ENCODE measurements at places on chromosomes 12 and 14.

- DNase-seq = no peak
Observed at GRCh38 chr14:58362798-58363412, 32.8 kb upstream of the TOMM20L start.

- DNase-seq = no peak
Observed at GRCh38 chr12:124449623-124450375, 117.6 kb downstream of the NCOR2 start.

DNA sequence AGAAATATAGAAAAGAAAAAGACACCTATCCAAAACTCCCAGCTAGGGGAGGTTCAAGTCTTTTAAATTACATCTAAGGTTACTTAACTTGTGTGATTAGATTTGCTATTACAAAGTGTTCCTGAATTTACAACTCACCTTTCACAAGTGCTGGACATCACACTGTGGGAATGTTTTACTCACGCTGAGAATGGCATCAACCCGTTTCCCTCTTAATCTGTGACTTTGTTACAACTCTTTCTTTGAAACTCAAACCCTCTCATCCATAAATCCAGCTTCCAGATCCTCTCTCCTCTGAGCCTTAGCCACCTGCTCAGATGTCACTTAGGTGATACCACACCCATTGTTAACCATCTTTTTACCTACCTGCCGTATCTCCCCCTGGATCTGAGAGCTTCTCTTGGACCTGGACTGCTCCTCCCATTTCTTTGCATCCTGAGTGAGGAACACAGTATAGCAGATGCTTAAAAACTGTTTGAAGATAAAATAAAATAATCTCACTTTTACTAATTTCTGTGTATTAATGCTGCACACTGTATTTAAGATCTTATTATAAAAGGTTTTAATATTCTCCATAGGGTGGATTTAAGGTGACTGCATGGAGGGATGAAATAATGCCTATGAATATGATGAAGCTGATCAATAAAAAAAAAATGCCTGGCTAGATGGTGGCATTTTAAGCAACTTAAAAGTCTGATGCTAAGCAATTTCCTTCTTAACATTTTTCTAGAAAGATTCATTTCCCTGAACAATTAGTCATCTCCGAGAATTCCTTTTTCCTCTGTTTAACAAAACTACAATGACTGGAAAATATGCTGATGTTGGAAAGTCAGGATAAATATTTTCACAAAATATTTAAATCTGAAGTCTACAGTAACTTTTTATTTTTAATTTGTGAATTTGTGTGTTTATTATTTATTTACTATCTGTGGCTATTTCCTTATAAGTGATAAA, 39.1 kb upstream of the NAP1L1 start:
- DNase-seq = no peak

DNA sequence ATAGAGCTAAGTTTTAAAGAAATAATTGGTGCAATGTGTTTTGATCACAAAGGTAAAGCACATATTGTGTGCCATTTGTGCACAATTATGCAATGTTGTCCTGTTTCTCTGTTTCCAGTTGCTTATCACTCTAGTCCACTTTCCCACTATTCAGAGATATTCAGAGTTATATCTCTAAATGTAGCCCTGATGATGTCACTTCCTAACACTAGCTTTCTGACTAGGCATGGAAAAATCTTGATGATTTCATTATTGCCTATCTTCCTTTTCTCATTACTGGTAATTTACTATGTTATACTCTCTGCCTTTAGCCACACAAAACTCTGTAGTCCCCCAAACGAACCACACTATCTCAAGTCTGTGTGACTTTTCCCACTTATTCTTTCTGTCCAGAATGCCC, 221.2 kb downstream of the TRHDE start:
- no peak for DNase-seq

DNA sequence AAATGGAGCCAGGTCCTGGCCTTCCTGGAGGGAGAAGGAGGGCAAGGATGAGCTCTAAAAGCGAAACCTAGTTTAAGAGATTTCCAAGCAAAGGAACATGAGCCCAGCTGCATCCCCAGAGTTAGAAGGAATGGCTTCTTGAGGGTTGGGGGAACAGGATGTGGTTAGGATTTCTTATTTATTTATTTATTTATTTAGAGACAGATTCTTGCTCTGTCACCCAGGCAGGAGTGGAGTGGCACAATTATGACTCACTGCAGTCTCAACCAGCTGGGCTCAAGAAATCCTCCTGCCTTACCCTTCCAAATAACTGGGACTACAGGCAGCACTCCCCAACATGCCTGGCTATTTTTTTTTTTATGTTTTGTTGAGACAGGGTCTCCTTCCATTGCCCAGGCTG, 25.3 kb upstream of the TMEM106C start:
- DNase-seq = no peak

GRCh38 chr14:49892301-49892635, 614 bp upstream of the ARF6 start:
- DNase-seq = no peak

DNA sequence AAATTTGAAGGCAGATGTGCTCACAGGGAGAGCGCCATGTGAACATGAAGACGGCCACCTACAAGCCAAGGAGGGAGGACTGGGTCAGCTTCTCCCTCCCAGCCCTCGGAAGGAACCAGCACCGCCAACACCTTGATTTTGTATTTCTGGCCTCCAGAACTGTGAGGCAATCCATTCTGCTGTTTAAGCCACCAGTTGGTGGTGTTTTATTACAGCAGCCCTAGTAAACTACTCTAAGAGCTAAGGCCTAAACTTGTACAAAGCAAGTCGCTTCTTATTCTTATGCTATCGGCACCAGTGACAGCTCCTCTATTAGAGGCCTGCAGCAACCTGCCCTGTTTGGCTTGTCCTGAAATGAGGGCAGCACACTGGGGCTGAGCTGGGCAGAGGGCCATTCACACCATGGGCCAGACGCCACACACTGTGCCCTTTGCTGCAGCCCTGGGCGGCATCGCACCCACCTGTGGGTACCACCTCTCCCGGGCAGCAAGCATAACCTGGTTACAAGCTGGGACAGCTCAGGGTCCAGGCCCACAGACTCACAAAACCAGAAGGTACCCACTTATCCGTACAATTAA, 62.7 kb downstream of the NOS1 start:
- no peak for DNase-seq

GRCh38 chr14:58488550-58488949, 61.0 kb downstream of the KIAA0586 start:
- DNase-seq = no peak

DNA sequence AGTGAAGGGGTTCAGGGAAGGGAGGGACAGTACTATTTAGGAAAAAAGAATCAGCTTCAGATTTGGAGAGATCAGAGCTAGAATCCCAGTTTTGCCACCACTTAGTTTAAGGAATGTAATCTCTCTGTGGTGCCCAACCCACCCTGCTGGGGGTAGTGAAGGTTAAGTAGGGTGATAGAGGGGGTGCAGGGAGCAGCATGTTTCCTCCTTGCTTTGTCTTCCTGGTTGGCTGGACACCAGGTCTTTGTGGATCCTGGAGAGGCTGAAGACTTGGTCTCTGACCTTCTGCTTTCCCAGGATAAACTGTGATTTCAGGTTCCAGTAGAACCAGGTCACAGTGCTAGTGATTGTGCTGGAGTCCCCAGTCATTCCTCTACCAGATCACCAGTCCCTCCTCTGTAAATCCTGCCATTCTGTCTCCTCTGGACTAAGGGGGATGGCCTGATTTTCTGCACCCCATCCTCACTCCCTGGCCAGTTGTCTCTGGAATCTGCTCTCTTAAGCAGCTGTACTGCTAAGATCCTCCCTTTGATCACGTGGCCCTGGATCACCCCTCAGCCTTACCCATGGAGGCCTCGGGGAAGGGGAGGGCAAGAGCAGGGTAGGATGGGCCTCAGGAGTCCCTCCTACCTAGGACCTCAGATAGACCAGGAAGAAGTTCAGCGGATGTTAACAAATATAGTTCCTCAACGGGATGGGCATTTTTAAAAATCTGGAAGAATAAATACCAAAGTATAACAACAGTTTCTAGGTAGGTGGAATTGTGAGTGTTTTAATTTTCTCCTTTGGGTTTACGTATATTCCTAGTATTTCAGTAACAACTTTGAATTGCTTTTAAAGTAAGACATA, 3.1 kb downstream of the MAP3K12 start:
- DNase-seq = no peak

GRCh38 chr12:47864646-47865235, 40.1 kb downstream of the VDR start:
- no peak for DNase-seq

GRCh38 chr14:89731396-89731933, 223.1 kb downstream of the EFCAB11 start:
- no peak for DNase-seq

DNA sequence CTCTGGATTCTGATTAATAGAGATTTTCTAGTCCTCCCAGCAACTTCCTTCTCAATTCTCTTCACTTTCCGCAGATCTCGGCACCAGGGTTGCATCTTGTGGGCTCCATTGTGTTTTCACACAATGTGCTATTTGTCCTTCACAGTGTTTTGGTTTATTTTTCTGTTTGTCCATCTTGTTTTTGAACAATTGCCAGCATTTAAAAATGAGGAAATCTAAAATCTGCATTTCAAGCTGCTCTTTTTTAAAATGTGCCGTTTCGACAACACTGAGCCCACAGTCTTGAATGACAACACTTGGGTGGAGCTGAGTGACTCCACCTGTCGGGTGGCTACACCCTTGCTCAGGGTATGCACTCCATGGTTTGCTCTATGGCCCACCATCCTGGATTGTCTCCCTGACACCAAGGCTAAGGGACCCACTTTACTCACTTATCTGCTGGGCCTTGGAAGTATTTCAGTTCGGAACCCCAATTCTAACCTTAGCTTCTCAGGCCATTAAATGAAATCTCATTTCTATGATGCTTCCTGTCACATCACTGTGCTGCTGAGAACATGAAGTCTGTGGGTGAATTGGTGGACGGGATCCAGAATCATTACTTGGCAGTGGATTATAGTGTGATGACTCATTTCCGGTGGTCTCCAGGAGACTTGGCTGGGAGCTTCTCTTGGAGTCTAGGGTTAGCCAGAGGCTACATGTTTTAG, 3.4 kb upstream of the MYRFL start:
- DNase-seq = no peak

DNA sequence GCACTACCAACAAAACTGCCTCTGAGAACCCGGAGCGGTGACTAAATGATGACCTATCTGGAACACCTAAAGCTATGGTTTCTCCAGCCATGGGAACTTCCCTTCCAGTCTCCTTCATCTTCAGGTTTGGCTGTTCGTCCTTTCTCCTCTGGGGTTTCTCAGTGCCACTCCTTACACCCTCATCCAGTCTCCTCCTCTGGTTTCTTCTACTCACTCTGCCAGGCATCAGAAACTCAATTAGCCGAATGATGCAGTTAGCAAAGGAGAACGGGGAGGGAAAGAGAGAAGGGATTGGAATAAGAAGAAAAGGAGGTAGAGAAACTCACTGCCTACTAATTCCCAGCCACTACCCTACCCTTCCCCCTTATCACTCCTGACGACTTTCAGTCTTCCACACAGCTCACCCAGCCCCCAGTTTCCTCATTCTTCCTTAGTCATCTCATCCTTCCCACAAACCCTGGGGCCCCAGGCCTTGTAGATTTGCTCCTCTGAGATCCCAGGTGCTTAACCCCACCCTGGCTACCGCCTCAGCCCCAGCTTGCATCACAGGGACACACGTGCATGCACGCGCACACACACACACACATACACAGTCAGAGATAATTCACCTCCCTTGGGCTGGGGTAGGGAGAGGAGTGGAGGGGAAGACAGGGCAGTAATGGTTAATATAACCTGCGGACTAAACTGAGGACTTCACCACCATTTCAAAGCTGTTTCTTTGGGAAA, 13.0 kb downstream of the FGD6 start:
- DNase-seq = peak; percentile 53

DNA sequence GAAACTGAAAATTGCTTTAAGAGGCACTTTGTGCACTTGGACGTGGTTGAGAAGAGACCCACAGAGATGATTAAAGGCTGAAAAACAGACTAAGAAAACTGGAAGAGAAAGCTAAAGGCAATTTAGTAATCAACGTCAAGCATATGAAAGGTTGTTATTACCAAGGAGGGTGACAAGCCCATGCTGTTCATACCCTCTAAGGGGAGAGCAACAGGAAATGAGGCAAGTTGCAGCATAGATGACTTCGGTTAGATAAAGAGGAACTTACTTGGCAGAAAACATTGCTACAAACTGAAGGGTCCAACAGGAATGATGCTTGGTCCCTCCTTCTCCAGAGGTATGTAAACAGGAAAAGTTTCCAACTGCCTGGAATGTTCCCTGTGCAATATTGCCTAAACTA, 107.8 kb downstream of the DUSP6 start:
- no peak for DNase-seq

DNA sequence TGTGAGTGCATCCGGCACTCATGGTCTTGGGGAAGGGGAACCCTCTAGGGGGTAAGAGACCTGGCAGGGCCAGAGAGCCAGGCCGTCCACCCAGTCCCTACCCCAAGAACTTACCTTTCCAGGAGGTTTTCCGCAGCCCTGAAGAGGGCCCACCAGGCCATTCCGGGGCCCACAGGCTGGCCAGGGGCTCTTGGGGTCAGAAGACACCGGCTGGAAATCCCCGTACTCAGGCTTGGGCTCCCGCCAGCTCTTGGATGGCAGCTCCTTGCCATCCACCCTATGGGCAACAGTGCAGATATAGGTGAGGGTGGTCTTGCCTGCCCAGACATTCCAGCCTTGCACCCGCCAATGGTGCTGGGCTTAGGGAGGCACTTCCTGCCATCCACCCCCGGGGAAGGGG, 34.6 kb downstream of the NCKAP5L start:
- no peak for DNase-seq

- no peak for DNase-seq
Observed at GRCh38 chr14:21436567-21437062, 19.3 kb downstream of the CHD8 start.

GRCh38 chr12:11549119-11549518, 100.4 kb upstream of the ETV6 start:
- DNase-seq = no peak

- DNase-seq = no peak
Observed at GRCh38 chr12:3580094-3580749, 89.2 kb downstream of the PRMT8 start.

- no peak for DNase-seq
Observed at GRCh38 chr12:79747274-79747673, 56.5 kb upstream of the PAWR start.

- no peak for DNase-seq
Observed at GRCh38 chr12:11621797-11622423, 27.6 kb upstream of the ETV6 start.

GRCh38 chr12:14902465-14902864, 16.8 kb upstream of the MGP start:
- no peak for DNase-seq

DNA sequence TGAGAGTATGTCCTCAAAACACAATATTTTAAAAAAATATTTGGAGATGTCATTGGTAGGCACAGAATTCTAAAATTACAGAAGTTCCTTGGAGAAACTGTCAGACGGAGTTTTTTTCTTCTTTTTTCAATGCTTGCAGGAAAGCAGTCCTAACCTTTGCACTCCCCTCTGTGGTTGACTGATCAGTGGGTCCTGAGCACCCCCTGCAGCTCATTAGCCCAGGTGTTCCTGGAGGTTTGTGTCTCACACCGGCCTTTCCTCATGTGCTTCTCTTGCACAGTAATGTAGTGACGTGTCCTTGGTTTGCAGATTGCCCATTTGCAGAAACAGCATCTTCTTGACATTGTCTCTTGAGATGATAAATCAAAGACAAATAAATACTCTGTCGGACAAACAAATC, 513.0 kb downstream of the TMEM121 start:
- DNase-seq = no peak
